ENCODE measurements at places on chromosomes 2 and 18. TPM values are rescaled to one million over a fixed set of nuclear protein-coding genes. Genes with fewer than 3 reads are reported as not detected.

The CEP192 gene
- 11.1 TPM for polyA plus RNA-seq

GRCh38 chr2:204881655-204882054 is 336.4 kb downstream of the PARD3B start:
- no peak for DNase-seq

The GPBAR1 gene
- 0.10 TPM for polyA plus RNA-seq

The CYRIA gene
- polyA plus RNA-seq = 1.4 TPM

The CCDC138 gene
- 2.4 TPM for polyA plus RNA-seq

DNA sequence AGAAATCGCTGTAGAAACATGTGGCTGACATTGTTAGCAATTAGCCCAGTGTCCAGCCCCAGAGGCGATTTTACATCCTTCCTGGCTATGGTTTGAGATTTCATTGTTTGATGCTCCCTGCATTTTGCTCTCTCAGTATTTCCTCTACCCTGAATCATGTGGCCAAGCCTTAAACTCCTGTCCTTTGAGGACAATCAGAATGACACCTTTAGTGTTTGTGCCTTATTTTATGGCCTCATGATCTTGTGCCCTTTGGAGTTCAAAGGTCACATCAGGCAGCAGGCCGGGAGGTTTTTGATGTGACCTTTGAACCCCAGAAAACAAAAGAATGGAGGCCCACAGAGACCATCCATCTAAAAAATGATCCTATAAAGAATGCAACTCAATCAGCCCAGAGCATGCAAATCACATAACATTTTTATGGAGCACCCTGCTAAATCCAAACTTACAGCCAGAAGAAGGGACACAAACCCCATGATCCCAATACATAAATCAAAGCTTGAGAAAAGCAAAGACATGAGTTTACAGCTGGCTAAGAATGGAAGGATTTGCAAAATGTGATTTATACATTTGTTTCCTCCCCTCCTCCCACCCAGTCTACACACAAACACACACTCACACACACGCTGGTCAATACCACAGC is 52.5 kb downstream of the FECH start:
- DNase-seq = no peak

The SCG2 gene
- polyA plus RNA-seq = 0.08 TPM

- no peak for DNase-seq
Measured at GRCh38 chr2:53793261-53793660, 6.4 kb downstream of the ERLEC1 start.
